Fibroblast of skin of left quadriceps (primary cell): ENCODE measurements at places on chromosomes 16 and 17.

DNA sequence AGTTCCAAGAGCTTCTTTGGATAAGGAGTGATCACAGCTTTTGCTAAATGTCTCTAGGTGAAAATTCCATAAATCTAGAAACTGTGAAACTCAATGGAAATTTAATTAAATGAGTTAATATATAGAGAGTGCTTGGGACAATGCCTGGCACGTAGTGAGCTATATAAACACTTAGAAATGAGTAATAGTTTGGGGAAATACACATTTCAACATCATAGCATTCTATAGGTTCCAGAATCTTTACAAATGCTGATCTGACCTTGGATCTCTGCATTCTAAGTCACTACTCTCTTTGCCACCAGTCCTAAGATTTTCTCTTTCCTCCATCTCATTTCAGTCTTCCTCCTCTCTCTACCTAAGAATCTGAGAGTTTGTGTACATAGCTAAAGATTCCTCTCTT is 175.6 kb downstream of the SOX9 start:
- no peak for DNase-seq

DNA sequence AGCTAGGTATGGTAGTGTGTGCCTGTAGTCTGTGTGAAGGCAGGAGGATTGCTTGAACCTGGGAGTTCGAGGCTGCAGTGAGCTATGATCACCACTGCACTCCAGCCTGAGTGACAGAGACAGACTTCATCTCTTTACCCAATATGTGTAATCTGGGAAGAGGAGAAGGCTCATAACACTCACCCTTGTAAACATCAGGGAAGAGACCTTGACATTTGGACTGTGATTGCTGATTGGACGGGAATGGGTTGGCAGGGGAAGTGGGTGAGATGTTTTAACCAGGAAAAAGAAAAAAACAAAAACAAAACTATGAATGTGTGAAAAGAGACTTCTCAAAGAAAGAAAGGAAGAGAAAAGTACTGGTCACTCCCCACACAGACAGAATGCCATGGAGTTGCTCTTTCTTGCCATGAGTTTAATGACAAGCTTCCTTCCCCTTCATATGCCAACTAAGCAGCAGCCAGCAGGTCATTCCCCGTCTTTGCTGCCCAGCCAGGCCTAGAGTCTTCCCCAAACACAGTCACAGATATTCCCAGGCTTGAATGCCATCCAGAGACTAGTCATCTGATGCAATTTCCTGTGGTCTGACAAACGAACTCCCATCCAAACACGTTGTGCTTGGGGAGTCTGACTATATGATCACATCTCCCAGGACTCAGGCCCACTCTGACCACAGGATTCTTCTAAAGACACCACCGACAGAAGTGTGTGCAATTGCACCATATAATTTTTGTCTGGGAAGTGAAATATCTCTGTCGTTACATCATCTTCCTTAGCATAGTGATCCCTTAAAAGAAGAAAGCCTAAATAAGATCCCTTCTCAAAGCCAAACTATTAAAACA is 3.6 kb upstream of the XAF1 start:
- peak; percentile 99 for DNase-seq

DNA sequence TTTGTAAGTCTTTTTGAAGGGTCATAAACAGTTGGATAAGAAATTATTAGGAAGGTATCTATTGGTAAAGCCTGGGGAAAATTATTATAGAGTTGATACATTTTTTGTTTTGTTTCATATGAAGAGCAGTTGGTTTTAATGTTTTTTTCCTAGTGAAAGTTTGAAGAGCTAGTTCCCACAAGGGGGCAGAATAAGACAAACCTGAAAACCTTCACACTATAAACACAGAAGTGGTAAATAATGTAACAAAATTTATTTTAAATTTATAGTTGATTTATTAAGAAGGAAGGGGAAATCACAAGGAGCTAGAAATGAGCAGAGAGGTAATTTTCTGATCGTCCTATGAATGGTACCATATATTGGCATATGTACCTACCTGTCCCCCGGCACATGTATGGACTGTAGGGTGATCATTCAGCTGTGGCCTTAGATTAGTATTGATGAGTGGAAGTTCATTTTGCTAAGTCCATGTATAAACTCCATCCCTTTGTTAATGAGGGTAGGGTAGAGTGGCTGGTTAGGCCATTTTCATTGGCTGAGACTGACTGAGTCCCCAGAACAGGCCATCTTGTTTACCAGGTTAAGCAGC is 116.3 kb downstream of the TANC2 start:
- DNase-seq = no peak

- no peak for DNase-seq
Observed at GRCh38 chr17:62004388-62004787, 60.7 kb downstream of the MED13 start.

DNA sequence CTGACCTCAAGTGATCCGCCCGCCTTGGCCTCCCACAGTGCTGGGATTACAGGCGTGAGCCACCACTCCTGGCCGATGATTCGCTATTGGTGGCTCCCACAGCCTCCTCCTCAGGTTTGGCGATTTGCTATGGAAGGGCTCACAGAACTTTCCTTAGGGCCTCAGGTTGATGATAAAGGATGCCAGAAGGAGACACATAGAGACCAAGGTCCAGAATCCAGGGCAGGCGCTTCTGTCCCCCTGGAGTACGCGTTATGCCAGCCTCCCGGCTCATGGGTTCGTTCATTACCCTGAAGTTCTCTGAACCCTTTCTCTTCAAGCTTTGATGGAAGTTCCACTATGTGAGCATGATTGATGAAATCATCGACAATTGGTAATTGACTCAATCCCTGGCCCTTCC is 19.9 kb downstream of the LGALS3BP start:
- DNase-seq = no peak

DNA sequence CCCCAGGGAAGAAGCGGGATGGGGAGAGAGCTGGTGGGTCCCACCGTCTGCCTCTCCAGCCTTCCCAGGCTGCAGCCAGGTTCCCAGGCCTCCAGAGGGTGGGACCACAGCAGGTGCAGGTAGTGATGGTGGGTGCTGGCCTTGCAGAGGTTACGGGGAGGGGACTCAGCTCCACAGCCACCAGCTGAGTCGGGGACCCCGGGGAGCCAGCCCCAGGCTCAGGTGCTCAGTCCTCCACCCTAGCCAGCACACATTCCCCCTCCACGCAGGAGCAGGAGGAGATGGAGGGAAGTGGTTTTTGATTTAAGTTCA is 5.0 kb downstream of the TP53I13 start:
- no peak for DNase-seq

GRCh38 chr16:6557353-6558023 is 775.2 kb upstream of the RBFOX1 start:
- no peak for DNase-seq

GRCh38 chr17:57957120-57957850 is 2.1 kb upstream of the CUEDC1 start:
- no peak for DNase-seq

GRCh38 chr16:77459534-77460254 is 24.9 kb upstream of the ADAMTS18 start:
- DNase-seq = no peak

GRCh38 chr17:1882836-1883235 is 53.0 kb downstream of the RPA1 start:
- peak; percentile 5 for DNase-seq

GRCh38 chr17:1686086-1686485 is 1.4 kb upstream of the PRPF8 start:
- no peak for DNase-seq

DNA sequence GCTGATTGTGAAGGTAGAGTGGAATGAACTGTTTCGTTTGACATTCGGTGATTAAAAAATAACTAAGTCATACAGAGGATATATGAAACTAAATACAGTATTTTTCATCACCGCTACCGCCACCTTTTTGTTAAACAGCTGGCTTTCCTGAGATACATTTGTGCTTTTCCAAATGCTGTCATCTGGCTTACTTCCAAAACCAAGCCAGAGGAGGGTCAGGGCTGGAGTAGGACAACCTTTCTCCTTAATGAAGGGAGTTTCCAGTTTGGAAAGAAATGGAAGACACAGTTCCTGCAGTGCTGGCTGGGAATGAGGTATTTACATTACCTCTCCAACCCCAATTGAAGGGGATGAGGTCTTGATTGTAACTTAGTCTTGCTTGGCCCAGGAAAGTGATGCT is 3.2 kb downstream of the TNRC6C start:
- DNase-seq = no peak

DNA sequence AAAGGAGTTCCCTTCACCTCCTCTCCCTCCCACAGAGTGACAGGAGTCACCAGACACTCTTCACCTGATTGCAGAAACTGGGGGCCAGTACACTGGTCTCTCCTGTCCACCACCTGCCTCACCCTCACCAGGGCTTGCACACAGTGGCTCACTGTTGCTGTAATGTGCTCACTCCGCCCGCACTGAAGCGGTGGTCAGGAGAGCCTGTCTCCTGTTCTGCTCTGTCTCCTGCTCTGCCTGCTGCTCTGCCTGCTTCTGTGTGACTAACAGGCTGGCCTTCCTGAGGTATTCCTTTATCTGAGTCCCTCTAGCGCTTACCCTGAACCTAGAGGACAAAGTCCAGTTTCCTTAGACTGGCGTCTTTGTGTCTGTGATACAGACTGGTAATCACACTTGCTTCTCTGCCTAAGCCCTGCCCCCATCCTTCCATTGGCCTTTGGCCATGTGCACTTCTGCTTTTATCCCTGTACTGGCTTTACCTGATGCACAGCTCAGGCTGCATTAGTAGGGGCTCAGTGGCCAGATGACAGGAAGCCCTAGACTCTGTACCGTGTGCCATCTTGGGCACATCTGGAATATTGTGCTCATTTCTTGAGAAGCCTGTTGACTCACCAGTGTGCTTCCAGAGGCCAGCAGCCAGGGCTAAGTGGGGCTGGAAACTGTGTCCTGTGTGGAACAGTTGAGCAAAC is 13.3 kb downstream of the PROCA1 start:
- no peak for DNase-seq

- no peak for DNase-seq
Observed at GRCh38 chr16:61323456-61323855, 712.8 kb downstream of the CDH8 start.

- DNase-seq = no peak
Observed at GRCh38 chr17:1562176-1562643, 382 bp downstream of the PITPNA start.

DNA sequence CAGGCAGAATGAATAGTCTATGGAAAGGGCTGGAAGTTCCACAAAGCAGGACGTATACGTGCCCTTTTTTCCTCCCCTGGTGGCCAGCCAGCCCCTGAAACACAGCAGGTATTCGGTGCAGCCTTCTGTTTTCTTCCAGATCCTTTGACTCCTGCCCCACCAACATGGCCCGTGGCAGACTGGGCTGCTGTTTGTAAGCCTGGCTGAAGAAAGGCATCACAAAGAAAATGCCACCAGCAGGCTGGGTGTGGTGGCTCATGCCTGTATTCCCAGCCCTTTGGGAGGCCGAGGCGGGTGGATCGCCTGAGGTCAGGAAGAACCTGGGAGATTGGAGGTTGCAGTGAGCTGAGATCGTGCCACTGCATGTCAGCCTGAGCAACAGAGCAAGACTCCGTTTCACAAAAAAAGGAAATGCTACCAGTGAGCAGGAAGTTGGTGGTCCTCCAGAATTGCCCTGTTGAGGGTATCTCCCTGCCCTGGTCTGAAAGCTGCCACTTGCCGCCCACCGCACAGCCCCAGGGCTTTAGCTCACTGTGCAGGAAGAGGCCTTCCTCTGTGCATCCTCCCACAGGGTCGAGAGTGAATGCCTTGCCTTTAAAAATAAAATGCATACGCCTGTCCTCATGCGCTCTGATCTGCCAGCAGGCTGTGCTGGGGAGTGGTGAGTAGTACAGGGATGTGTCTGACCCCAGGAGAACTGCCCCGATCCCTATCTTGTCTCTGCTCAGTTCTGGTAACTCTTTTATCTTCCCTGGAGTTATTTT is 587.7 kb downstream of the MAF start:
- no peak for DNase-seq

GRCh38 chr17:45298546-45299285 is 18.1 kb downstream of the MAP3K14 start:
- no peak for DNase-seq

- no peak for DNase-seq
Observed at GRCh38 chr17:33050611-33051140, 59.0 kb downstream of the SPACA3 start.

- DNase-seq = no peak
Observed at GRCh38 chr16:80231121-80231520, 309.7 kb upstream of the DYNLRB2 start.

- DNase-seq = no peak
Observed at GRCh38 chr17:39071573-39071972, 79.9 kb downstream of the PLXDC1 start.

DNA sequence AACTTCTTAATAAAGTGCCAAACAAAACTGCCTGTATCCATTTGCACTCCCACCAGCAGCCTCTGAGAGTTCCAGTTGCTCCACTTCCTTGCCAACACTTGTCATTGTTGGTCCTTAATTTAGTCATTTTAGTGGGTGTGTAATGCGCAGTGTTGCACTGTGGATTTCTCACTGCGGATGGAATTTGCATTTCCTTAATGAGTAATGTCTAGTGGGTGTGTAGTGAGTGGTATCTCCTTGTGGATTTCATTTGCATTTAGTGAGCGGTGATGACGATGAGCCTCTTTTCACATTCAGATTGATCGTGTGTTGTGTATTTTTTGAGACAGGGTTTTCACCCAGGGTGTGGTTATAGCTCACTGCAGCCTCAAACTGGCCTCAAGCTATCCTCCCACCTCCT is 4.1 kb upstream of the MSLN start:
- no peak for DNase-seq

- DNase-seq = no peak
Observed at GRCh38 chr16:67837811-67838210, 4.3 kb upstream of the THAP11 start.

DNA sequence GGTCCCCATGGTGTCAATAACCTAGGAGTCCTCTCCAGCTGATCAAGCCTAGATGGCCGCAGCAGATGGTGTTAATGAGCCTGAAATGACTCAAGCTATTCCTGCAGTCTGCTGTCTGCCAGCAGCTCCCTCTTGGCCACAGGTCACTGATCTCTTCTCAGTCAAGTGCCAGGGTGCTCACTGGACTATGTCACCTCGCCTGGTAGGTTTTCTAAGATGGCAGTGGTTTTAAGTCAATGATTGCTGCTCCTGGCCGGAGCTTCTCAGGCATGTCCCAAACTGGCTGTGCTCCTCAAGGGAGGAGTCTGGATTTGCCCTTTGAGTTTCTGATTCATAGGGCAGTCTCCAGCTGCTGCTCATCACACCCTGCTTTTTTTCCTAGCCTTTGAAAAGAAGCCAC is 58.6 kb upstream of the SHISA6 start:
- no peak for DNase-seq

DNA sequence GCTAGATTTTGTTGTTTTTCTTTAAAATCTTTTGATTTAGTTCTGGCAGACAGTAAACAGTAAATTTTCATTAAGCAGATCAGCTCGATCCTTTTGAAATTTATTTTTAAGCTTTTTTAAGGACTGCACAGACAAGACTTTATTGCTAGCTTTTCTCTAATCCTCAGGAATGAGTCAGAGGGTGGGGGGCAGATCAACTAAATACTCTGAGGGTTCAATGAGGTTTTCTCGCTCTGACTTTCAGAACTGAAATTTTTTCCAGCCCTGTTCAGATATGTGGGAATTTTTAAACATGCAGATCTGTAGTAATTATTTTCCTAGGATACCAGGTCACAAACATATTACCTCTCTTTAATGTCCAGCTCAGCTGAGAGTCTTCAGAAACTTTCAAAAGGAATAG is 977.2 kb downstream of the CDH11 start:
- DNase-seq = no peak
